ENCODE measurements at places on chromosomes 3 and 15. TPM values are rescaled to one million over a fixed set of nuclear protein-coding genes. Genes with fewer than 3 reads are reported as not detected.

ARNT2 gene
- total RNA-seq: 11.2 TPM

TRAIP gene
- total RNA-seq: 4.3 TPM

OSTN gene
- not detected for total RNA-seq

ATP8B4 gene
- 42.8 TPM for total RNA-seq

- H3K36me3 ChIP-seq: no peaks in the 10 kb centered on the region
- H3K27ac ChIP-seq: no peak overlapping the region
- H3K27me3 ChIP-seq: no peaks in the 10 kb centered on the region
- no peak for DNase-seq
- peaks cover 62% of the 10 kb centered on the region for H3K4me1 ChIP-seq
These were observed 3.4 kb downstream of the SKIL start for GRCh38 chr3:170360916-170361315.

GRCh38 chr15:70510433-70510832 lies 252.9 kb downstream of the UACA start:
- no peak for DNase-seq
- H3K27me3 ChIP-seq: no peaks in the 10 kb centered on the region
- H3K36me3 ChIP-seq: no peaks in the 10 kb centered on the region

DNA sequence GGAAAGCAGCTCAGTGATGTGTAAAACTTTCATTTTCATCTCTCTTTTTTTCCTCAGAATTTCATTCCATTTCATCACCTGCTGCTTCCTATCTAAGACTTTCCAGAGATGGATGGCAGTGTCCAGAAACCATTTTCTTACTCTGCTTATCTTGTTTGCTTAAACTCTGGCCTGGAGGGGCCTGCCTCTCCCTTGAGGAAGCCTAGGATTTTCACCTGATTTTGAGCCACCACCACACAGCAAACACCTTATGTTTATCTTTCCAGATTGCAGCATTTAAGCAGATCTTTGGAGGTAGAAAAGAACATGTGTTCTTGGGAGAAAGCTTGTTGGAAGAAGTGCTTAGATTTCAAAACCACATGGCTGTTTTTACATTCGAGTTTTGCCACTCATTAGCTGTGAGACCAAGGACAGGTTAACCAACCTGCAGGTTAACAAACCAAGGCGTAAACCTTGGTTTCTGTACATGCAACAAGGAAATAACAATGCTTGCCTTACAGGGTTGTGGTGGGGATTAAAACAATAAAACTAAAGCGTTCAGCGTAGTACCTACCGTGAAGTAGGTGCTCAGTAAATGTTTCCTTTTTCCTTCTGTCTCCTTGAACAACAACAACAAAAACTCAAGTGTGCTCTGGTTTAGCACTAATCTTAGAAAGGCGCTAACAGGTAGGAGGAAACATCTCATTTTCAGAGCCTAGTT lies 120.3 kb downstream of the CLSTN2 start:
- H3K27me3 ChIP-seq: peaks cover 22% of the 10 kb centered on the region
- no peaks in the 10 kb centered on the region for H3K36me3 ChIP-seq
- H3K4me1 ChIP-seq: no peaks in the 10 kb centered on the region

GRCh38 chr3:10489746-10490483 lies 15.5 kb downstream of the ATP2B2 start:
- no peaks in the 10 kb centered on the region for H3K27me3 ChIP-seq
- no peak for DNase-seq
- no peak overlapping the region for H3K4me3 ChIP-seq

GRCh38 chr3:144344925-144345548 lies 373.4 kb downstream of the DIPK2A start:
- H3K27ac ChIP-seq: no peak overlapping the region
- H3K4me1 ChIP-seq: no peaks in the 10 kb centered on the region
- no peaks in the 10 kb centered on the region for H3K27me3 ChIP-seq
- H3K4me3 ChIP-seq: no peak overlapping the region
- no peak for DNase-seq
- no peaks in the 10 kb centered on the region for H3K36me3 ChIP-seq

GRCh38 chr15:31131853-31132375 lies 30.4 kb upstream of the TRPM1 start:
- no peaks in the 10 kb centered on the region for H3K27me3 ChIP-seq
- no peak overlapping the region for H3K4me3 ChIP-seq
- no peak overlapping the region for H3K27ac ChIP-seq
- no peak for DNase-seq
- H3K4me1 ChIP-seq: no peaks in the 10 kb centered on the region

DNA sequence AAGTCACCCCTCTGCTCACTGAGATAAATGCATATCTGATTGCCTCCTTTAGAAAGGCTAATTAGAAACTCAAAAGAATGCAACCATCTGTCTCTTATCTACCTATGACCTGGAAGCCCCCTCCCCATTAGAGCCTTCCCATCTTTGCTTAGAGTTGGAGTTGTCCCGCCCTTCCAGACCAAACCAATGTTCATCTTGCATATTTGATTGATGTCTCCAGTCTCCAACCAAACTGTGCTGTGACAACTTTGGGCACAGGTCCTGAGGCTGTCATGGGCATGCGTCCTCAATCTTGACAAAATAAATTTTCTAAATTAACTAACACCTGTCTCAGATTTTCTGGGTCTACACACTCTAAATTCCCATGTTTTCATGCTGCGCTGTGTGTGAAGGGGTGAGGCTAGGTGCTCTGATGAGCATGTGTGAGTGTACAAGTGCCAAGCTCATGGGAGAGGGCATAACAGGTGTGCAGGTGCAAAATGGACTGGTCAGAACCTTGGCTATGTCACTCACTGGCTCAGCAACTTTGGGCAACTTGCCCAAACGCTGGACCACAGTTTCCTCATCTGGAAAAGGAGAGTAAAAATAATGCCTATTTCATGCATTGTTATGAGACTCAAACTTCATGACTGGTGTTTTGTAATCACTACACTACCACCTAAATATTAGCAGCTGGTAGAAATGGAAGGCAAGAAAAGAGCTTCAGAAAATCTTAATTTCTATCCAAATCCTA lies 7.2 kb downstream of the DAPK2 start:
- H3K36me3 ChIP-seq: peaks cover 9% of the 10 kb centered on the region
- H3K27ac ChIP-seq: no peak overlapping the region
- H3K4me1 ChIP-seq: peaks cover 2% of the 10 kb centered on the region
- no peak for DNase-seq

GRCh38 chr15:65569728-65570127 lies 39.5 kb downstream of the HACD3 start:
- no peak for DNase-seq
- no peak overlapping the region for H3K4me3 ChIP-seq
- H3K4me1 ChIP-seq: no peaks in the 10 kb centered on the region

DNA sequence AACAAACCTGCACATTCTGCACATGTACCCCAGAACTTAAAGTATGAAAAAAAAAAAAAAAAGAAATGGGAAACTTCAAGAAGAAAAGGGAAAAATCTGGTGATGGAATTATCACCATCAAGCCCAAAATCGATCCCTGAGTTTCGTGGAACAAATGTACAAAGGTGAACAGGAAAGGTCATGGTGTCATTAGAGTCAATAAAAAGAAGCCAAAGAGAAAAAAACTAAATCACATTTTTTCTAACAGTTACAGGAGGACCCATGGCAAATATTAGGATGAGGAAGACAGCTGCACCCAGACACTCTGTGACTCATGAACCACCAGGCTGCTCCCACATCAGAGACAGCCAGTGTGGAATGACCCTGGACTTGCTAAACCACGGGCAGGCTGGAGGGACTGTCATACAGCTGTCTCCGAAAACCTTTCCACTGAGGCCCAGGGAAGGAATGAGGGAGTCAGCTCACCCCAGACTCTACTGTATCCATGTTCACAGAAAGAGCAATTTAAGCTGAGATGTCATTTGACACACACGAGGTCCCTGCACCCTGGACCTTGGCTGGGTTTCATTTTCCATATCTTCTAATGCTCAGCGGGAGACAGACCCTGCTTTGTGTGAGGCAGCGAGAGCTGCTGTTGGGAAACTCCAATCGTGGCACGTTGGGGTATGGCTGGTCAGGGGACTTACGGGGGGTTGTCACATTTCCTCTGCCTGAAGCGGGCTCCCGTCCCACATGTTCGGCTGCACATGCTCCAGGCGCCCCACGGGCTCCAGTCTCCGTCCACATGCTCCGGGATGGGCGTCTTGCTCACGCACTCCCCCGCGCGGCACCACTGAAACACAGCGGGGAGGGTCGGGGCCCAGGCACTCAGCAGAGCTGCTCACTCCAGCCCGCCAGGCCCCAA lies 210.2 kb downstream of the ADAMTS17 start:
- H3K27me3 ChIP-seq: no peaks in the 10 kb centered on the region
- H3K27ac ChIP-seq: peak overlapping the region; percentile 37
- no peaks in the 10 kb centered on the region for H3K4me1 ChIP-seq
- no peak overlapping the region for H3K4me3 ChIP-seq
- DNase-seq: no peak
- no peaks in the 10 kb centered on the region for H3K36me3 ChIP-seq

DNA sequence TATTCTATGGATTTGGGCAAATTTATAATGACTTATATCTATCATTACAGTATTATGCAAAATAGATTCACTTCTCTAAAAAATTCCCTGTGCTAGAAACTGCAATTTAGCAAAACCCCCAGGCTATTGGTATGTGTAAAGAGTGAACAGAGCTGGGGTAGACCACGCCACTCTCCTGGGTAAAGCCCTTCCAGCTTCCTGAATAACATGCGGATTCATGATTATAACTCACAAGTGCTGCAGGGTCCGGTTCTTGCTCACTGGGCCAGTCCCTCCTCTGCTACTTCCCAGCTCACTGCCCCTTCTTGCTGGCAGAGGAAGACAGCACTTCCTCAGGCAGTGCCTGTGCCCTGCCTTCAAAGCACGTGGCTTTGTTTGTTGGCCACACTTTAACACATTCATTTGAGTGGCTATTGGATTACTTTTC lies 4.1 kb downstream of the CD80 start:
- peak; percentile 80 for DNase-seq
- peaks cover 42% of the 10 kb centered on the region for H3K4me1 ChIP-seq
- no peak overlapping the region for H3K4me3 ChIP-seq
- H3K36me3 ChIP-seq: no peaks in the 10 kb centered on the region
- peak overlapping the region; percentile 17 for H3K27ac ChIP-seq

DNA sequence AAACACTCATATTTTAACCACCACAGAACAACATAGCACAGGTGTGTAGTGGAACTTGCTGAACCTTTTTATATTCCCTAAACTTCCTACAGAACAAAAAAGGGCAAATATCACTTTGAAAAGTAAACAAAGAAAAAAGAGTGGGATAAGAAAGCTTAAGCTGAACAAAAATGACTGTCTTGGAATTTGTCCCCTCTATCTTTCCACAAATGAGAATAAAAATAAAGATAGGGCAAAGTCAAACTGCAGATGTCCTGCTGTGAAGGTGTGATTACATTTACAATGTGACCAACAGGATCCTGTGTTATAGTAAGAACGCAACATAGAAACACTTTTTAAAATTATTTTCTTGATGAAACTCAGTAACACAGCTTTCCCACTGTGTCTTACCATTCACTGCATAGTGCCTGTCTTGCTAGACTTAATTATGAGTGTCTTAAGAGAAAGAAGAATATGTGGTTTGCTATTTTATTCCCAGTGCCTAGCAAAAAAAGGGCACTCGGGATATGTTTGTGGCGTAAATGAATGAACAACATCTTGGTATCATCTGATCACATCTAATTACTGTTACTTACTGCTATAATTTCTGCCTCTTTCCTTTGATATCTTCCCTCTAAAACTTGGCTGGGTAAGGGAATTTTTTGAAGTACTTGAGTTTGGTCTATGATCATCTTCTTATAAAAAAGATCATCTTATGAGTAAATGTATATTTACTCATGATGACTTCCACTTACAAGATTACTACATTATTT lies 67.5 kb downstream of the DENND4A start:
- H3K27ac ChIP-seq: no peak overlapping the region
- peaks cover 95% of the 10 kb centered on the region for H3K36me3 ChIP-seq
- H3K4me3 ChIP-seq: no peak overlapping the region
- DNase-seq: no peak
- H3K4me1 ChIP-seq: no peaks in the 10 kb centered on the region
- no peaks in the 10 kb centered on the region for H3K27me3 ChIP-seq

- peaks cover 3% of the 10 kb centered on the region for H3K4me1 ChIP-seq
- H3K4me3 ChIP-seq: no peak overlapping the region
- no peaks in the 10 kb centered on the region for H3K36me3 ChIP-seq
- DNase-seq: no peak
- H3K27me3 ChIP-seq: no peaks in the 10 kb centered on the region
- no peak overlapping the region for H3K27ac ChIP-seq
These were observed 28.3 kb downstream of the MITF start for GRCh38 chr3:69767571-69767970.

GRCh38 chr15:78937132-78937739 lies 7.6 kb downstream of the CTSH start:
- H3K27ac ChIP-seq: peak overlapping the region; percentile 51
- no peaks in the 10 kb centered on the region for H3K27me3 ChIP-seq
- H3K4me3 ChIP-seq: no peak overlapping the region
- H3K36me3 ChIP-seq: peaks cover 9% of the 10 kb centered on the region
- H3K4me1 ChIP-seq: peaks cover 81% of the 10 kb centered on the region
- DNase-seq: peak; percentile 71

DNA sequence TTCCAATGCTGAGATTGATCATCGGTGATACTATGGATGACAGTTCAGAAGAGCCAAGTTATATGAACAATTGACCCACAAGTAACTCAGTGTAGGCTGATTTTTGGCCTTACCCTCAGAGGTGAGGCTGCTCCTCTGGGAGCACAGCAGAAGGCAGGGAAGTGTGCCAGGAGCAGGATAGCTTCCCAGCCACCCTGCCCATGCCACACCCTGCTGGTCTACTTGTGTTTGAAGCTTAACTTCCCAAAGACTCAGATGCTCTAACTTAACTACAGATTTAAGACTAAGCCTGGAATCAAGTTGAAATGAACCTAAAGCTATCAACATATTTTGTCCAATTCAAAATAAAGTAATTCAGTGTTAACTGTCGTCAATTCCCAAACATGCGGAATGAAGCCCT lies 77.5 kb downstream of the BOC start:
- DNase-seq: no peak
- no peak overlapping the region for H3K27ac ChIP-seq
- no peaks in the 10 kb centered on the region for H3K27me3 ChIP-seq
- no peaks in the 10 kb centered on the region for H3K4me1 ChIP-seq

DNA sequence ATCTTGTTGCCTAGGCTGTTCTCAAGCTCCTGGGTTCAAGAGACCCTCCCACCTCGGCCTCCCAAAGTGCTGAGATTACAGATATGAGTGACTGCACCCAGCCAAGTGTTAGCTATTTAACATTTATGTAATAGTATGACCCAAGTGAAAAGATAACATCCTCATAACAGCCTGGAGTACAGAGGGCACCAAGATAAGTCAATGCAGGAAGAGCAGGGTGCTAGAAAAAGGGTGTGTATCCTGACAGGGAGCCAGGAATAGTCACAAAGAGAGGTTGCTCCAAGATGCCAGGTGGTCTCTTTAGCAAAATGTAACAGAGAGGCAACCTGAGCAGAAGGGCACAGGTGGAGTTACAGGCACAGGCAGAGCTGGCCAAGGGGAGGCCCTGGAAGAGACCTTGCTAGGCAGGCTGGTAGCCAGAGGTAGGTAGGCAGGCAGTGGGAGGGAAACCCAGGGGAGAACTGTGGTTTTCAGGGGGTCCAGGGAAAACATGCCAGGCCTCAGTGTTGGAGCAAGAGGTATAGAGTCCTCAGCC lies 277.4 kb downstream of the ERC2 start:
- no peaks in the 10 kb centered on the region for H3K27me3 ChIP-seq
- no peaks in the 10 kb centered on the region for H3K36me3 ChIP-seq
- no peak overlapping the region for H3K4me3 ChIP-seq

All from spleen (tissue), 13 donors.